Stomach (tissue), 19 donors: ENCODE measurements at places on chromosomes 6 and 20. TPM values are rescaled to one million over a fixed set of nuclear protein-coding genes. Genes with fewer than 3 reads are reported as not detected.

The KIF13A gene
- 9.2 TPM for polyA plus RNA-seq

The GDAP1L1 gene
- 0.25 TPM for polyA plus RNA-seq

The LTA gene
- polyA plus RNA-seq = not detected

- no peaks in the 10 kb centered on the region for H3K27me3 ChIP-seq
- no peaks in the 10 kb centered on the region for H3K36me3 ChIP-seq
- DNase-seq = no peak
- no peaks in the 10 kb centered on the region for H3K4me1 ChIP-seq
- H3K4me3 ChIP-seq = no peak overlapping the region
- no peak overlapping the region for H3K27ac ChIP-seq
Measured at GRCh38 chr6:5754904-5755303, 251.8 kb downstream of the NRN1 start.

DNA sequence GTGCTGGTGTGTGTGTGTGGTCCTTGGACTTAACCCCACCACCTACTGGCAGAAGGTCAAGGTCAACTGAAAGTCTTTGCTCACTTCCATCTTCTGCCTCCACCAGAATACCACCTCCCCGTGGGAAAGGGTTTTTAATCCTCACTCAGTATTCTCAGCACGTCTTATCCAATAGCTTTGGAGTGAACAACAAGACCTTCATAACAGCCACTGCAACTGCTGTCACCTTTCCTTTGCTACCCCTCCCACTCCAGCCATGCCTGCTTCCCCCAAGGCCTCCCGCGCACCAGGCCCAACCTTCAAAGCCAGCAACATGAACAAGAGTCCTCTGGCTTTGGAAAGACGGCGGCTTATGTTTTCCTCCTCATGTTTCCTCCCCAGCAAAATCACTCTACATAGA lies 787 bp upstream of the BTN2A2 start:
- H3K27me3 ChIP-seq = no peaks in the 10 kb centered on the region
- H3K4me1 ChIP-seq = peaks cover 25% of the 10 kb centered on the region
- no peak for DNase-seq
- H3K27ac ChIP-seq = no peak overlapping the region
- H3K36me3 ChIP-seq = no peaks in the 10 kb centered on the region
- no peak overlapping the region for H3K4me3 ChIP-seq

- no peaks in the 10 kb centered on the region for H3K36me3 ChIP-seq
- H3K4me1 ChIP-seq = no peaks in the 10 kb centered on the region
- no peak overlapping the region for H3K27ac ChIP-seq
- H3K27me3 ChIP-seq = no peaks in the 10 kb centered on the region
- DNase-seq = no peak
- no peak overlapping the region for H3K4me3 ChIP-seq
Measured at GRCh38 chr20:57022306-57022705, 244.1 kb downstream of the BMP7 start.

DNA sequence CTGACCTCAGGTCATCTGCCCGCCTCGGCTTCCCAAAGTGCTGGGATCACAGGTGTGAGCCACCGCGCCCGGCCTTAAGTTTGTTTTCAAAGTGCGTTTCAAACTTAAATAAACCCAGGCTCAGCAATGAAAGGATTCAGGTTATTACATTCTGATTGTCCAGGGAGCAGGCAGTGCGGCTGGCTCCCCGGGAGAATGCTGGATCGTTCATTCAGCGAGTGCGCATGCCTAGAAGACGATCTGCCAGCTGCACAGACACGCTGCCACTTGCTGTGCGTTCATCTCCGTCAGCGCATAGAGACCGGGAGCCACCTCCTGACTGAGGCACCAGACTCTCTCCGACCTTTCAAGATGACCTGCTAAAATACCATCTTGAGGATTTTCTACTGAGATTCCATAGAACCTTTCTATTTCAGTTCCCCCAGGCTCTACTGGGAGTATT lies 163.9 kb upstream of the ZNF217 start:
- DNase-seq = no peak
- H3K4me1 ChIP-seq = peaks cover 19% of the 10 kb centered on the region
- H3K36me3 ChIP-seq = no peaks in the 10 kb centered on the region
- no peak overlapping the region for H3K27ac ChIP-seq
- H3K27me3 ChIP-seq = no peaks in the 10 kb centered on the region
- H3K4me3 ChIP-seq = no peak overlapping the region

DNA sequence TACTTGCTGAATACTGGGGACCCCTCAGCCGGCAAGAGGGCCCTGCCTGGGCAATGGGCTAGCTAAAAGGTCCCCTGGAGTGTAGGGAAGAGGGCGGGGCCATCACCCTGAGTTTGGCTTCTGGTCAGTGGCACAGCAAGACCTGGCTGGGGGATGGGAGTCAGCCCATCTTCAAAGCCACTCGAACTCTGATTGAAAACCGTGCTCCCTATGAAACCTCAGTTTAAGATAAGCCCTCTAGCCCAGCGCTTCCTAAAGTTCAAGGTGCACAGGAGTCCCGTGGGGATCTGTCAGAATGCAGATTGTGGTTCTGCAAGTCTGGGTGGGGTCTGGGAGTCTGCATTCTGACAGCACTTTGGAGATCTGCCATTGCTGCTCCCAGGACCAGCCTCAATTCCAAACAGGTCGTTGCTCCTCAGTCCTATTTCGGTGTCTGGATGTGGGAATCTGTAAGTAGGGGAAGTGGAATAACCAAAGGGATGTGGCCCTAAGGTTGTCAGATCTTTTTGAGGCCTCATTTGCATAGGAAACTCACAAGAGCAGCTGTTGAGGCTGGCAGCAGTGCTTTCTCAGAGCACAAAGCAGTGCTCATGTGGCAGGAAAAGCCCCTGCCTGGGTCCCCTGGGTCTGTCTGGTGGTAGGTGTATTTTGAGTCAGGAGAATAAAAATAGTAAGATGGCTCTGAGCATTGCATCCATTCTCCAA lies 85.3 kb upstream of the SCP2D1 start:
- H3K4me1 ChIP-seq = no peaks in the 10 kb centered on the region
- DNase-seq = no peak
- no peak overlapping the region for H3K27ac ChIP-seq
- H3K4me3 ChIP-seq = no peak overlapping the region
- no peaks in the 10 kb centered on the region for H3K27me3 ChIP-seq

GRCh38 chr6:69261010-69261409 lies 535.8 kb downstream of the LMBRD1 start:
- no peak overlapping the region for H3K4me3 ChIP-seq
- H3K27me3 ChIP-seq = no peaks in the 10 kb centered on the region
- H3K4me1 ChIP-seq = no peaks in the 10 kb centered on the region
- H3K27ac ChIP-seq = no peak overlapping the region
- no peak for DNase-seq
- no peaks in the 10 kb centered on the region for H3K36me3 ChIP-seq

DNA sequence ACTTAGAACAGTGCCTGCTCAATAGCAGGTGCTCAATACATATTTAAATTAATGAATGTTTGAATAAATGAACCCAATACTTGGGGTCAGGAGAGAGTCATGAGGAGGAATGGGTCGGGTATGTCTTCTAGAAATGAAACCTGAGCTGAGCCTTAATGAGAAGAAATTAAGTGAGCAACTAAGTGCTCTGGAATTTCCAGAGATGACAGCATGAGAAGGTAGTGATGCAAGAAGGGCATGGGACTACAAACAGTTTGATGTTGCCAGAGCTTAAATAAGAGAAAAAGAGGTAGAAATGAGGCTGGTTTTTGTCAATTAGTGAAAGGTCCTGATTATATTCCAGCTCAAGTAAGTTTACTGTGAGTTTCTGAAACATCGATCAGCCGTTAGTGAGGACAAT lies 82.9 kb downstream of the PDE10A start:
- no peak overlapping the region for H3K27ac ChIP-seq
- H3K4me3 ChIP-seq = no peak overlapping the region
- no peaks in the 10 kb centered on the region for H3K27me3 ChIP-seq
- no peak for DNase-seq
- no peaks in the 10 kb centered on the region for H3K4me1 ChIP-seq
- no peaks in the 10 kb centered on the region for H3K36me3 ChIP-seq

DNA sequence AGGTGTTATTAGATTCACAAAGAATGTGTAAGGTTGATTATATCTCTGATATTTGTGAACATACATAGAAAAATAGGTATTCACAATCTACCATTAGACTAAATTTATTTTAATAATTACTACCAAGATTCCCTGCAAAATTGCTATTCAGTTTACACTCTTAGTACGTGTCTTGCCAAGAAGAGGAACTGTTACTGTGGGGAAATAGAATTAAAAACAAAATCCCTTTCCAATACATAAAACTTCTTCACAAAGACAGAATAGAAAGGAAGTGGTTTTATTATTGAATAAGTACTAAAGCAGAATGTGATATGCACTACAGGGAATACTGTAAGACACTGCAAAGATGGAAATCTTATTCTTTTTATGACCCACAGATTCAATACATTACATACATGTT lies 17.0 kb downstream of the RAB32 start:
- H3K4me3 ChIP-seq = no peak overlapping the region
- no peak for DNase-seq
- no peaks in the 10 kb centered on the region for H3K36me3 ChIP-seq
- no peaks in the 10 kb centered on the region for H3K4me1 ChIP-seq
- no peaks in the 10 kb centered on the region for H3K27me3 ChIP-seq

GRCh38 chr6:156191895-156192294 lies 585.3 kb upstream of the ARID1B start:
- H3K27ac ChIP-seq = no peak overlapping the region
- H3K4me3 ChIP-seq = no peak overlapping the region
- DNase-seq = no peak
- no peaks in the 10 kb centered on the region for H3K27me3 ChIP-seq
- no peaks in the 10 kb centered on the region for H3K36me3 ChIP-seq

- no peaks in the 10 kb centered on the region for H3K27me3 ChIP-seq
- DNase-seq = peak; percentile 44
- peak overlapping the region; percentile 35 for H3K4me3 ChIP-seq
- H3K4me1 ChIP-seq = peaks cover 25% of the 10 kb centered on the region
- peak overlapping the region; percentile 99 for H3K27ac ChIP-seq
Measured at GRCh38 chr6:134177753-134178160, 125.3 kb upstream of the SLC2A12 start.
